ENCODE measurements at places on chromosomes 5 and 9.

GRCh38 chr5:102867992-102868662, 113.0 kb downstream of the PAM start:
- H3K27ac ChIP-seq, result peak overlapping the region; percentile 85
- H3K36me3 ChIP-seq, result peaks cover 21% of the 10 kb centered on the region
- peaks cover 66% of the 10 kb centered on the region for H3K4me1 ChIP-seq
- no peaks in the 10 kb centered on the region for H3K27me3 ChIP-seq

GRCh38 chr5:39675676-39676075, 250.9 kb upstream of the DAB2 start:
- H3K27me3 ChIP-seq, result no peaks in the 10 kb centered on the region
- no peak overlapping the region for H3K4me3 ChIP-seq
- no peaks in the 10 kb centered on the region for H3K36me3 ChIP-seq
- H3K27ac ChIP-seq, result no peak overlapping the region
- DNase-seq, result no peak

DNA sequence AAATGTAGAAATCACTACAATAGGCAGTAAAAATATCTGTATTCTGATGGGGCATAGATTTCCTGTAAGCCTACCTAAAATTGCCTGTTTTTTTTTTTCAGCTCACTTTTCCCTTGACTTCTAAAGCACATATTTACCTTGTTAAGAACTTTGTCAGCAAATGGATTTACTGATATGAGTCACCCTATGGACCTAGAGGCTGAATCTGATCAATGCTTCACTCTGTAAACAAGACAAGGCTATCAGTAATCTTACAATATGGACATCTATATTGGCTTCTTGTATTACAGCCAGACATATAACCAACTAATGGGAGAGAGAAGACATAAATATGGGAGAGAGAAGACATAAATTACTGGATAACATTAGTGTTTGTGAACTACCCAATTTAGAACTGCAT, 792.7 kb upstream of the CHD1 start:
- no peak overlapping the region for H3K27ac ChIP-seq
- H3K27me3 ChIP-seq, result no peaks in the 10 kb centered on the region
- H3K4me1 ChIP-seq, result no peaks in the 10 kb centered on the region

DNA sequence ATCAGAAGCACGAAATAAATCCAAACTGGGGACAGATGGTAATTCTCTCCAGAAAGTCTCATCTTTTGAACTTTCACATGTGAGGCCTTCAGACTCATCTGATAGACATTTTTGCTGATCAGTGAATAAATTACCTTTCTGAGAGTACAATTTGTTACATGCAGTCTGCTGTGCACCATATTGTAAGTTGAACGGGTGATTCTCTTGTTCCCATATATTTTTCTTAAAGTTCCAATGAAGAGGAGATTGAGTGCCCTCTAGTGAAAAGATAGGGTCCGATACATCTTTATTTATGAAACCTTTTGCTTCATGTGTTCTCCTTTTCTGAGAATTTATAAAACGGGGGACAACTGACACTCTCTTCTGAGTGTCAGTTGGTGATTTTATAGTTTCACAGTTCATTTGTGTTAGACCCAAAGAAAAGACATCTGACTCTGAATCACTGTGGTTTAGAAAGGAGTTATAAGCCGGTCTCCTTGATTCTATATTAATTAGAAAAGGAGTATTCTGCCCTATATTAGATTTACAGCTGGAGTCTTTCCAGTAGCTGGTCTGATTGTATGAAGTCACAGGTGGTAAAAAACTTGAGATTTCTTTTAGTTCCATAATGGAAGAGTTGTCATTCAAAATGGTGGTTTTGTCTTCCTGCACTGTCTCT, 30.4 kb downstream of the GNG10 start:
- no peaks in the 10 kb centered on the region for H3K4me1 ChIP-seq
- no peak overlapping the region for H3K27ac ChIP-seq
- no peak for DNase-seq
- H3K36me3 ChIP-seq, result no peaks in the 10 kb centered on the region

DNA sequence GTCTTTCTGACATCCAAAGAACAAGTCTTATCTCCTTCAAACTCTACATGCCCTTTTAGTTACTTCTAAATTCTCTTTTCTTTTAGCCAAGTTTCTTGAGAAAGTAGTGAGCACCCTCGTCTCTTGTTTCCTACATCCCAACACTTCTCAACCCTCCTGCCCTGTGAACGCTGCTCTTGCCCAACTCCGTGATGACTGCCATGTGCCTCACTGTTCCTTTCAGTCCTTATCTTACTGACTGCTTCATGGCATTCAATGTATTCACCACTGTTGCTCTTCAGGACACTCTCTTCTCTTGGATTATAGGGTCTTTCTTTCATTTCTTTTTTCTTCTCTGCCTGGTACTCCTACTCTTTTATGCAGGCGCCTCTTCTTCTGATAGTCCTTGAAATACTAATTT, 14.8 kb downstream of the C9 start:
- H3K4me3 ChIP-seq, result no peak overlapping the region
- H3K4me1 ChIP-seq, result no peaks in the 10 kb centered on the region
- no peak for DNase-seq
- H3K27me3 ChIP-seq, result no peaks in the 10 kb centered on the region

Measured in heart right ventricle (tissue), 16 donors.